ENCODE measurements at places on chromosomes 4 and X.

DNA sequence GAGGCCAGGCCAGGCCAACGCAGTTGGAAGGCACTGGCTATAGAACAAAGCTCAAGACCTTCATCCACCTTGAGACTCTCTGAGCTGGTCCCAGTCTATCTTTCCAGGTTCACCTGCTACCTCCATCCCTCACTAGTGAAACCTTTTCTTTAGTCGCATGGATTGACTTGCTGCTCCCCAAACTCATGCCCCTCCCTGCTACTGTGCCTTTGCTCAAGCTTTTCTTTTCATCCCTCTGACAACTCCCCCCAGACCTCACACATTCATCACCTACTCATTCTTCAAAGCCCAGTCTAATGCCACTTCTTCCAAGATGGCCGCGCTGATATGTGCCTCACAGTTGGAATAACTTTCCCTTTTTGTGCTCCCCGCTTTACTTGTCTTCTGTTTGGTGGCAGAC lies 58.0 kb downstream of the CNGA2 start:
- DNase-seq: no peak

DNA sequence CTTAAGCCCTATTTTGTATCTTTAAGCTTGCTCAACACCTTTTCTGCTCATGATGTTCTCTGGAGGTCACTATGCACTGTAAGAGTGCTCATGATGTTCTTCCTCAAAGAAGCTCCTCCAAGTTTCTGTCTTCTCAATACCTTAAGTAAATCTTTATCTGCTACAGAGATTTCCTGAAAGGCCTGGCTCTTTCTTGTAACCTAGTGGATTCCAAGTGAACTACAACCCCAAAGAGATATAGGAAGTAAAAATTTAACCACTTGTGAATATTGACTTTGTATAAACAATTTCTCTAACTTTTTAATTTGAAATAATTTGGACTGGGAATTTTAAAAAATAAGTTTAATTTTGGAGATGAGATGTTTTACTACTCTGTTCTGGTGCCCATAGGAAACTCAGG lies 39.3 kb upstream of the XK start:
- no peak for DNase-seq

DNA sequence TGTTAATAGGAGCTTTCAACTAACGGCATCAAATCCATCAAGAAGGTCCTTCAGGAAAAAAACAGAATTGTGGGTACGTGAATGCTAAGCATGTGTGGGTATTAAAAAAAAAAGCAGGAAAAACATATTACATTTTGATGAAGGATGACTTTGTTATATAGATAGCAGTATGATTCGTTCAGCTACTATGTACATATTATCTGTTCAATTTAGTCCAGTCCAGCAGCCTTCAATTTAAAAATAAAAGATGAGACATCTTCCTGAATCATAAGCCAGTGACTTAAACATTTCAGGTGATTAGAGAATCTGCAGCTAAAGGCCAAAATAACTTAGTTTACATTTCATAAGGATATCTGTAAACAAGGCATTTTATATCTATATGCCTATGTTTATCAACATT lies 63.4 kb downstream of the LCORL start:
- DNase-seq: no peak

GRCh38 chr4:34845926-34846325 lies 1398.4 kb downstream of the ARAP2 start:
- DNase-seq: no peak

- no peak for DNase-seq
Measured at GRCh38 chr4:15436513-15436912, 8.7 kb downstream of the C1QTNF7 start.

GRCh38 chr4:23972187-23972586 lies 82.3 kb upstream of the PPARGC1A start:
- DNase-seq: no peak

- DNase-seq: no peak
Measured at GRCh38 chr4:54318904-54319303, 89.8 kb downstream of the PDGFRA start.

GRCh38 chr4:89904524-89904923 lies 9.9 kb downstream of the MMRN1 start:
- DNase-seq: no peak

- no peak for DNase-seq
Measured at GRCh38 chrX:53316860-53317237, 35.5 kb upstream of the IQSEC2 start.

DNA sequence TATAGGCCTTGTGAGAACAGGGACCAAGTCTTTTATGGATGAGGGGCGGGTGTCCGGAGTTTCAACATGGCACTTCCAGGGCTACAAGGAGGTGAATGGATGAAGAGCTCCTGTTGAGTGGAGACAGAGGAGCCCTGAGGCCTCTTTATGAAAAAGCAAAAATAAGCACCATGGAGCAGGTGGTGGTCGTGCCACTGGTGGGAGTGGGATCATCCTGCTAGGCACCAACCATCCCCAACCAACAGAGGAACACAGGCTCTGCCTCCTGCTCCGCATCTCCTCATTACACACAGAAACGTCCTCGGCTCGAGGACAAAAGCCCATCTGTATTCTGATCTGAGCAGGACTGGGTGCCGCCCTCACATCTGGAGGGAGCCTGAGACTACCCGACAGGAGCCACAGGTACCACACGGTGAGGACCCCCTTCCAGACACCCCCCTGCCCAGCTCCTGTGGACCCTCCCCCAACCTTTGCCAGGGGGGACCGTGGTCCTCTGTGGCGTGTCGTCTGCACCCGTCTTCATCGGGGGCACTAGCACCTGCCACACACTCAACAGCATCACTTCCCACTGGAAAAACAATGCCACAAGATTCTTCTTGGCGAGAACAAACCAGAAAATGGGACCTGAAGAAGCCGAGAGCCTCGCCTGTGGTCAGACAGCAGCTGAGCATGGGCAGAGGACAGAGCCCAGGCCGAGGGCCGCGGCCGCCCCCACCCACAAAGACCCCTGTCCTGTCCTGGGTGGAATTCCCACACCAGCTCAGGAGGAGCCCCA lies 3.9 kb upstream of the PDE6B start:
- DNase-seq: no peak

Measured in GM19239 (cell line).